ENCODE measurements at places on chromosomes 7 and 10.
A peak's percentile ranks its signal among the peaks of the same experiment; 100 is the strongest.

GRCh38 chr10:49609283-49610113 lies 612 bp upstream of the SLC18A3 start:
- no peak for DNase-seq

DNA sequence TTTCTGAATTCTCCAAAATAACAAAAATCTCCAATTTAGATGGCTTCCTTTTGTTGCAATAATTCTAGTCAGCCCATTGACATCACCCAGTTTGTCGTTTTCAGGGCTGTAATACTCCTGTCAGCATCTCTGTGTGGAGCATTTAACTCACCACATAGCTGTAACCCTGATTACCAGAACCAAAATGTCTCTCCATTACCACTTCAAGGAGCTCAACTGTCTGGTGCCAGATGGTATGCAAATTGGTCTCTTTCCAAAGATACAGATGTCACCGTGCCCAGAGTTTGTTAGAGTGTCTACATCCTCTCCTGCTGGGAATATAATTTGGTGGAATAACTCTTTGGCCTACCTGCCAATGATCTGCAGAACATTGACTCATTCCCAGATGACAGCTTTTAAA lies 350.3 kb upstream of the POT1 start:
- DNase-seq, result no peak

- no peak for DNase-seq
Measured at GRCh38 chr10:74977913-74978847, 133.3 kb upstream of the SAMD8 start.

- no peak for DNase-seq
Measured at GRCh38 chr7:47878662-47879061, 69.6 kb downstream of the PKD1L1 start.

DNA sequence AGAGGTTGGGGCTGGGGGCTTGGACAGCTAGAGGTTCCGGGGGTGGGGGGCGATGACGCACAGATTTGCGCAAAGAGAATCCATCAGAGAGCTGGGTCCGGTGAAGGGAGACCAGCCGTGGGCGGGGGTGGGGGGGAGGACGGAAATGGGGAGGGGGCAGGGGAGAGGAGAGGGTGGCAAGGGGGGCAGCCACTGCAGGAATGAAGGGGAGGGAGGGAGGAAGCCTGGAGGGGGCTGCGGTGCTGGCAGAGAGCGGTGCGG lies 1.2 kb upstream of the VGF start:
- DNase-seq, result no peak

DNA sequence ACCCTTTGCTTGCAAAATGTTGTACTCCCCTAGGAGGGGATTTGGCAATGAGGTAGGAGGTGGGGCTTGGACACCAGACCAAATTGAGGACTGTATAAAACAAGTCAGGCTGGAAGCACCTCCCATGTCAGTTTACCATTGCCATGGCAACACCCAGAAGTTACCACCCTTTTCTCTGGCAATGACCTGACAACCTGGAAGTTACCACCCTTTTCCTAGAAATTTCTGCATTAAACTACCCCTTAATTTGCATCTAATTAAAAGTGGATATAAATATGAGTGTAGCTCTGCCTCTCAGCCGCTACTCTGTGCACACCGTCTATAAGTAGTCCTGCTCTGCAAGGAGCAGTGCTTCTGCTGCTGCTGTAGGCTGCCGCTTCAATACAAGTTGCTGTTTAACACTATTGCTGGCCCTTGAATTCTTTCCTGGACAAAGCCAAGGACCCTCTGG lies 7.8 kb upstream of the BLNK start:
- DNase-seq, result no peak

DNA sequence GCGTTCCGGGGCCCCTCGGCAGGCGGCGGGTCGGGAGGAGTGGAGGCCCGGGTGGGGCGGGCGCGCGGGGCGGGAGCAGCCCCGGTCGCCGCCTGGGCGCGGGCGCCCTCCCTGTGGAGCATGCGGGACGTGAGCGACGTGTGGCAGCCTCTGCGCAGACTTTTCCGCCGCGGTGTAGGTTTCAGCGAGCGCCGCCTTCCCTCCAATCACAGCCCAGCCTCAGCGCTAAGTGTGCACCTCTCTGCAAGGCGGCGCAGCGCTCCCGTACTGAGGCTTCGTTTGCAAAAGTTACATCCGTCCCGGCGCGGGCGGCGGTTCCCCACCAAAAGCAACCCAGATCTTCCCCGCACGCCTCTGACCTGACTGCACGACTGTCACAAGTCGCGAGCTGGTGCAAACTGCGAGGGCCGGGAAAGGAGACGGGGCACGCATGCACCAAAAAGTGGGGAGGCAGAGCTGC lies 1.2 kb upstream of the PFKFB3 start:
- peak; percentile 53 for DNase-seq

GRCh38 chr10:10271639-10272192 lies 746.0 kb upstream of the CELF2 start:
- DNase-seq, result no peak

DNA sequence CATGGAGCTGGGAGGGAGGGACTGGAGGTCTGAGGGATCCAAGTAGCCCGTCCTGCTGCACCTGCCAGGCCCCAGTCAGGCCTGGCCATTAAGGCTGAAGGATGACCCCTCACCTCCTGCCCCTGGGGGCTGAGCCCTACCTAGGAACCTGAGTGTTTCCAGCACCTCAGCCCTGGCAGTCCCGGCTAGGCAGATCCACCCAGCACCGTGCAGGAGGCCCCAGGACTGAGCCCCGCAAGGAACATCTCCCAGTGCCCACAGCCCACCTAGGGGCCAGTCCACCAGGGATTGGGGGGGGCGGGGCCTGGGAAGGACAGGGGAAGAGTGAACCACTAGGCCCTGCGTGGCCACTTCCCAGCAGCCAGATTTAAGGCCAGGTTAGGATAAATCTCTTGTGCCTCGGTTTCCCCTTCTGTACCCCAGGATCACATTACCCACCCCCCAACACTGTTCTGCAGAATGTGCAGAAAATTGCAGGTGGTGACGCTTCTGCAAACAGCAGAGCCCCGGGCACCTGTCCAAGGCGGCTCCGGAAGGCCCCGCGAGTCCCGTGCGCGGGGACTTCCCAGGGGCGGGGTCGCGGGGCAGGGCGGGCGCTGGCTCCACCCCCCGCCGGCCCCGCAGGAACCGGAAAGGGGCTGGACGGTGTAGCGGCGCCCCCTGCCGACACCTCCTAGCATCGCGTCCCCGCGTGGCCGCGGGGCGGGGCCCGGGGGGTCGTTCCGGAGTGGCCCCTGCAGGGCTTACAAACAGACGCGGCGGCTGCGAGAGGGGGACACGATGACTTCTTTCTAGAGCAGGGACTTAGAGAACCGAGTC lies 55.9 kb downstream of the PWWP2B start:
- DNase-seq, result peak; percentile 35

GRCh38 chr7:140675726-140676125 lies 3.0 kb downstream of the ADCK2 start:
- no peak for DNase-seq

DNA sequence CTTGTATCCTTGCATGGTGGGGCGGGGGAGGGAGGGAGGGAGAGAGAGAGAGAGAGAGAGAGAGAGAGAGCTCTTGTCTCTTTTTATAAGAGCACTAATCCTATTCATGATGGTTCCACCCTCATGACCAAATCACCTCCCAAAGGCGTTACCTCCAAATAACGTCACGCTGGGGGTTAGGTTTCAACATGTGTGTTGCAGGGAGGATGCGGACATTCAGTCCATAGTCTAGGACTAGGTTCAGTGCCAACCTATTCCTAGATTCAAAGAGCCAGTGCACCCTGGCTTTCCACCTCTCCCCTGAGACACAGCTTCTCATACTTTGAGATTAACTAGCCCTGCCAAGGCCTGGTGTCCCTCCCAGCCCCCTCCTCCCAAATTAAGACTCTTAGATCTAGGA lies 123.0 kb downstream of the GRK5 start:
- DNase-seq, result no peak

GRCh38 chr7:18583305-18583704 lies 87.8 kb downstream of the HDAC9 start:
- no peak for DNase-seq

- no peak for DNase-seq
Measured at GRCh38 chr7:94472608-94473007, 37.0 kb upstream of the CASD1 start.

DNA sequence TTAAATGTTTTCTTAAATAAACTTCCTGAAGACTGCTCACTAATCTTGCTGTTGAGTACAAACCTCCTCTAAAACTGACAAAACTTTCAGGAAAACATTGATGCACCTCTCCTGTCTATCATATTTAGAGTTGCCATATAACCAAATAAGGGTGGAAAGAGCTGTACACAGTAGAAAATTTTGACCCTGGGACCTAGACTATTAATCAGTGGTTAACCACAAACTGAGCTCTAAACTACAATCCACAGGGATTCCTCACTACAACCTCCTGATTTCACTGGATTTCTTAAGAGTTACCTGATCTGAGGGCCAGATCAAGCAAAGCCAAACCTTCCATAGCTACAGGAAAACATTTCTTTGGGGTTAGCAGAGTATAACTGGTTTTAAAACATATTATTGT lies 39.9 kb upstream of the WNT16 start:
- DNase-seq, result no peak

DNA sequence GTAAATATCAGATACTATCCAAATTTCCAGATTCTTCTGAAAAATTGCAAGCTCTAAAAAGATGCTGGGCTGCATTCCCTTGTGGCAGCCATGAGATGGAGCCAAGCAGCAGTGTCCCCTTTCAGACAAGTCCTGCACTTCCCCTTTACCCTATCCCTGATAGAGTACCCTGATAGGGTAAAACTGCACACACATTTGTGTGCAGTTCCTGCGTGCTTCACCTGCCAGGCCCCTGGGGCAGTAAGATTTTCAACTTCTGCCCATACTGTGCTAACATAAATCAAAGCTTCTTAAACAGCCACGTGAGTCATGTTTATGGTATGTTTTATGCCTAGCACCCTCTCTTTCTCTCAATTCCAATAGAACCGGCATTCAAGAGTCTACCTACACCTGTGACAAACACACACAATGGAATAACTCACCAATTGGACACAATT lies 52.2 kb downstream of the IFIT5 start:
- no peak for DNase-seq

DNA sequence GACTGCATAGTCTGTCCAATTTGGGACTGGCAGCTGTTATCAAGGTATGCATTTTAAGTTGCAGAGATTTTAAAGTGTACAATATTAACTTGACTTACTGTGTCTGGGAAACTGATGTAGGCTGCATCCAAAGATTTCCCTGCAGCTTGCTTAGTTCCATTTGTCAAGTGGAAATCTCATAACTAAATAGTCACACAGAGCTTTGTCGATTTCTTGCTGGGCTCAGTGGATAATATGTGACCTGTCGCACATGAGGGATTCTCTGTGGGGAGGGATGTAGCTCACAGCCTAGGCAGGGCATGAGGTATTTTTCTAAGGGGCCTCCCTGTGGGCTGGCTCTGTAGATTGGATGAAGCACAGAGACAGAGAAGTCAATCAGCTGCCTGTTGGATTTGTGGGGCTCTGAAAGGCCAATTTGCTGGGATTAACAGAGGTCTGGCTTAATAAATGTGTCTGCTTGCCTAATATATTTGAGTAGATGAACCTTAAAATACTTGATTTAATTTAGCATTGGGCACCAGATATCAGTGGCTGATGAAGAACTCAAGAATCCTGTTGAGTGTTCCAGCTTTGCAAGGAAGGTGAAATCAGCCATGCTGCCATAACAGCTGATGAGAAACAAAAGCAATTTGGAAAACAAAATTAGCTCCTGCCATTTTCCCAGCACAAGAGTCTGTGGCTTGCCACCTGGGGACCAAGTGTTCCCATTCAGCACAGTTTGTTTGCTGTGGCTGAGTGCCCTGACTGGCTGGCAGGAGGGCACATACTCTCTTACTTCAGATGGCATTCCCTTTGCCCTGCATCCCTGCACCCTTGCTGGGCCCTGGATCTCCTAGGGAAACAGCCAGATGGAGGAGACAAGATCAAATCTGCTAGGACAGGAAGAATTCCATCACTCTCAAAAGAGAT lies 598.5 kb downstream of the SORCS3 start:
- peak; percentile 30 for DNase-seq

DNA sequence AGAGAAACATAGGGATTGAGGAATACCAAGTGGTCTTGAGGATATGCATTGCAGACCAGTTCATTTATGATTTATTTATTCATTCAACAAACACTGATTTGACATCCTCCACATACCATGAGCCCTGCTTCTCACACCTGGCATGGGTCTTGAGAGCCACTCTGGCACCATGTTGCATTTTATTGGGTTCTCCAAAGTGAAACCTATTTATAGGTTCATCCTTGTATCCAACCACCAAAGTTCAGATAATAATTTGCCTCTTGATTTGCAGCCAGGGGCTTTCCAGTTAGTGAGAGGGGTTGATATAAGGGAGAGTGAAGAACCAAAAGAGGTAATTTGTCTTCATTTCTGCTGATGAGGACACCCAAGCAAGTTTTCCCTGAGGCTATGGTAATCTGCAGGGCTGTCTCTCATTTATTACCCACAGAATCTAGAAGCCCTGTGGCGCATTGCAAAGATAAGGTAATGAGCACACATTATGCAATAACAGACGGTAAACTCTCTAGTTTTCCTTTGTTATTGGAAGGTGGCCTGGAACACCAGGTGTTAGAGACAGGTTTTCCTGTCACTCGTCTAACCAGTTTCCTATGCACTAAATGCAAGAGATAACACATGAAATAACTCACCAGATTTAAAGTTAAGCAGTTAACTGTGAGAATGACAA lies 28.8 kb upstream of the ICA1 start:
- DNase-seq, result no peak

- DNase-seq, result no peak
Measured at GRCh38 chr7:150728011-150728410, 9.2 kb upstream of the GIMAP5 start.

DNA sequence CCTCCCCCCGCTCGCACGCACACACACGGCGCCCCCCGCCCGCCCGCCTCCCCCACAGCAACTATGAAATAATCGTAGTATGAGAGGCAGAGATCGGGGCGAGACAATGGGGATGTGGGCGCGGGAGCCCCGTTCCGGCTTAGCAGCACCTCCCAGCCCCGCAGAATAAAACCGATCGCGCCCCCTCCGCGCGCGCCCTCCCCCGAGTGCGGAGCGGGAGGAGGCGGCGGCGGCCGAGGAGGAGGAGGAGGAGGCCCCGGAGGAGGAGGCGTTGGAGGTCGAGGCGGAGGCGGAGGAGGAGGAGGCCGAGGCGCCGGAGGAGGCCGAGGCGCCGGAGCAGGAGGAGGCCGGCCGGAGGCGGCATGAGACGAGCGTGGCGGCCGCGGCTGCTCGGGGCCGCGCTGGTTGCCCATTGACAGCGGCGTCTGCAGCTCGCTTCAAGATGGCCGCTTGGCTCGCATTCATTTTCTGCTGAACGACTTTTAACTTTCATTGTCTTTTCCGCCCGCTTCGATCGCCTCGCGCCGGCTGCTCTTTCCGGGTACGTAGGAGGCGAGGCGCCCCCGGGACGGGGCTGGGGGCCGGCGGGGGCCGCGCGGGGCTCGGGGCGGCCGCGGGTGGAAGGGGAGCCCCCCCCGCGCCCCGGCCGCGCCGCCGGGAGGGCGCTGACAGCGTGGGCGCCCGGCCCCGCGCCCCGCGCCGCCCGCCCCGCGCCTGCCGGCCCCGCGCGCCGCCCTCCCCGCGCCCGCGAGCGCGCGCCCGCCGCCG lies 441 bp downstream of the BMI1 start:
- peak; percentile 70 for DNase-seq

DNA sequence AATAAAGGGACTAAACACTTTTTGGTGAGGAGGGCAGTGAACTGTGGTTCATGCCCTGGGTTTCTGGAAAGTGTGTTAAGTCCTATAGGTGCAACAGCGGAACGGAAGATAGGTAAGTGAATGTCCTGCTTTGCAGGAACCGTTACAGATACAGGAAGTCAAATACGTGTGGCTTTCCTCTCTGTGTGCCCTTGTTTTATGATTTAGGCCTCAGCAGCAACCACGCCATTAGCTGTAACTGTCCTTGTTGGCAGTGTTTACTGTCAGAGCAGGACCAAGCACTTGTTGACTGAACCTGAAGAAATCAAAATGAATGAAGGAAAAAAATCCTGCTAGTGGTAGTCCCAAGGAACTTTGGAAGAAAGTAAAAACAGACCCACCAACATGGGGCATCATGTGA lies 150.3 kb downstream of the PIP4K2A start:
- DNase-seq, result no peak

All from midbrain (tissue), 1 donor.